ENCODE measurements at places on chromosomes 13 and 19.

- no peak for DNase-seq
Observed at GRCh38 chr13:62613819-62614218, 1198.2 kb upstream of the PCDH20 start.

DNA sequence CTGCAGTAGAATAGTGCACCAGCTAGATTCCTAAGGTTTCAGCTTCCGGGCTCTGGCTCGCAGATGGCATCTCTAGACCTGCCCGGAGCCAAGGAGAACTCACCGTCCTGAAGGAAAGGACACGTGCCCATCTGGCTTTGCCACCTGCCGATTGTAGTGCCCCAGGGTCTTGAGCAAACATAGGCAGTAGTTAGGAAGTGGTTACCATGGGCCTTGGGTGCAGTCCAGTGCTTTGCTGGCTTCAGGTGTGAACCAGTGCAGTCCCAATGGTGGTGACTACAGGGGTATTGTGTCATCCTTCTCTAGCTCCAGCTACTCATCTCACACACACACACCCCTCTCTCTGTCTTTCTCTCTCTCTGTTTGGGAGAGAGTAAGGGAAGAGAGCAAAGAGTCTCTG is 61.4 kb upstream of the TEX29 start:
- no peak for DNase-seq

GRCh38 chr19:35549174-35549788 is 3.9 kb downstream of the TMEM147 start:
- no peak for DNase-seq

DNA sequence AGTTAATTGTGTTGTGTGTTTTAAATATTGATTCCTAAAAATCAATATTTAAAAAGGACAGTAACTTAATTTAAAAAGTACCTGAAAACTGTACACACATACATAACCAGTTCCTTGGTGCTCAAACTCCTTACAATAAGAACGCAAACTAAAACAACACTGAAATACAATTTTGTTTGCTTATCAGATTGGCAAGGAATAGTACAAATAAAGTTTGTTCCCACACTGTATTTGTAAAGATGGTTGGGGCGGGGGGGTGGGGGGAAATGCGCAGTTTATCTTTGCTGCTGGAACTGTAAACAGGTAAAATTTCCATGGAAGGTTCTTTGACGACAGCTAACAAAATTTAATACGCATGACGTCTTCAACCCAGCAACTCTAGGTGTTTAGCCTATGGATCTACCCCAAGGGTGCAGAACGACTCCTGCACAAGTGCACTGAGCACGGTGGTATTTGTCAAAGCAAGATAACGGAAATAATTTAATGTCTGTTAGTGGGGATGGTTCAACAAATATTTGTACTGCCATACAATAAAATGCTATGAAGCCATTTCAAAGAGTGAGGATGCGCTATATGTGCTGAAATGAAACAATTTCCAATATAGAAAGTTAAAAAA is 96.5 kb downstream of the ING1 start:
- no peak for DNase-seq

GRCh38 chr13:32340914-32341313 is 25.6 kb downstream of the BRCA2 start:
- DNase-seq, result no peak

DNA sequence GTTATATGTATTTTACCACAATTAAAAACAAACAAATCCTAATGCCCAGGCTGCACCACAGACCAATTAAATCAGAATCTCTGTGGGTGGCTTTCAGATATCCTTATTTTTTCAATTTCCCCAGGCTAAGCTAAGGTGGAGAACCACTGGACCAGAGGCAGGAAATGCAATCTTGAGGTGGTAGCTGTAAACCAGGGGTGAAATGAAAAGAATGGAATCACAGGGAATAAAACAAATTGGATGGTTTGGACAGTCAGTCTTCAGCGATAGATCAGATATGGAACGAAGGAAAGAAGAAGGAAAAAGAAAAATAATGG is 215.4 kb downstream of the KCNRG start:
- DNase-seq, result no peak

- DNase-seq, result no peak
Observed at GRCh38 chr19:17419154-17419620, 660 bp upstream of the MVB12A start.

GRCh38 chr19:45876411-45877197 is 9.3 kb downstream of the IRF2BP1 start:
- DNase-seq, result no peak

GRCh38 chr19:6457958-6458694 is 1.5 kb downstream of the SLC25A23 start:
- DNase-seq, result no peak

GRCh38 chr19:19259741-19260140 is 13.4 kb downstream of the TM6SF2 start:
- no peak for DNase-seq

GRCh38 chr13:106098778-106099177 is 436.7 kb downstream of the EFNB2 start:
- no peak for DNase-seq

GRCh38 chr13:27981006-27981708 is 7.3 kb downstream of the URAD start:
- no peak for DNase-seq

DNA sequence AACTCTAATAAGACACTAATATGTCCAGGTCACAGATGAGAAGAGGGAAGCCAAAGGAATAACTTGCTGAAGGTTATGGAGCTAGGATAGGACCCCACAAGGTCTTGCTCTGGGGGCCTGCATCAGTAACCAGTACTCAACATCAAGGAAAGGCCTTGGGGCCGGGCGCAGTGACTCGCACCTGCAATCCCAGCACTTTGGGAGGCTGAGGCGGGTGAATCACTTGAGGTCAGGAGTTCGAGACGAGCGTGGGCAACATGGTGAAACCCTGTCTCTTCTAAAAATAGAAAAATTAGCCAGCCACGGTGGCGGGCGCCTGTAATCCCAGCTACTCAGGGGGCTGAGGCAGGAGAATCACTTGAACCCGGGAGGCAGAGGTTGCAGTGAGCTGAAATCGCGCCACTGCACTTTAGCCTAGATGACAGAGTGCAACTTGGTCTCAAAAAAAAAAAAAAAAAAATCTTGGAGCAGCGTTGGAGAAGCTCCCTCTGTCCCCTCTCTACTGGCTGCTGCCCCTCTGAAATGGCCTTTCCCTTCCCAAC is 1.8 kb downstream of the LONP1 start:
- DNase-seq, result no peak

DNA sequence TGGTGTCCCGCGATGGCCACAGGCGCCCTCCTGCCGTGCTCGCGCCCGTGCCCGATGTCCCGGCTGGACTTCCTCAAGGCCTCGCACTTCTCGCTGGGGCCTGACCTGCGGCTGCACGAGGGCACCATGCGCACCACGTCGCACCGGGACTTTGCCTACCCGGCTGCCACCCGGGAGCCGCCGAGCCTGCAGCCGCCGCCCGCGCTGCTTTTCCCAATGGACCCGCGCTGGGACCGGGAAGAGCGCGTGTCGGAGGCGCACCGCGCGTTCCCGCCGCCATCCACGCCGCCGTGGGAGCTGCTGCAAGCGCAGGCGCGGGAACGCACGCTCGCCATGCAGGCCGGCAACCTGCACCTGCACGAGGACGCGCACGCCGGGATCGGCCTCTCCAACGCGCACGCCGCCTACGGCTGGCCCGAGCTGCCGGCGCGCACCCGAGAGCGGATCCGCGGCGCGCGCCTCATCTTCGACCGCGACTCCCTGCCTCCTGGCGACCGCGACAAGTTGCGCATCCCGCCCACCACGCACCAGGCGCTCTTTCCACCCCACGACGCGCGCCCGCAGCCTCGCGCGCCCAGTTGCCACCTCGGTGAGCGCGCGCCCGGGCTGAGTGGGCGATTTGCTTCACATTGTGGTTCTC is 12.1 kb upstream of the PEX11G start:
- DNase-seq, result no peak

GRCh38 chr13:69243366-69243765 is 864.3 kb upstream of the ATXN8OS start:
- DNase-seq, result no peak

GRCh38 chr19:51727349-51727880 is 3.6 kb upstream of the HAS1 start:
- no peak for DNase-seq

GRCh38 chr13:114134111-114134943 is 1.9 kb upstream of the RASA3 start:
- DNase-seq, result no peak

GRCh38 chr13:27622102-27622820 is 569 bp downstream of the POLR1D start:
- DNase-seq, result no peak

DNA sequence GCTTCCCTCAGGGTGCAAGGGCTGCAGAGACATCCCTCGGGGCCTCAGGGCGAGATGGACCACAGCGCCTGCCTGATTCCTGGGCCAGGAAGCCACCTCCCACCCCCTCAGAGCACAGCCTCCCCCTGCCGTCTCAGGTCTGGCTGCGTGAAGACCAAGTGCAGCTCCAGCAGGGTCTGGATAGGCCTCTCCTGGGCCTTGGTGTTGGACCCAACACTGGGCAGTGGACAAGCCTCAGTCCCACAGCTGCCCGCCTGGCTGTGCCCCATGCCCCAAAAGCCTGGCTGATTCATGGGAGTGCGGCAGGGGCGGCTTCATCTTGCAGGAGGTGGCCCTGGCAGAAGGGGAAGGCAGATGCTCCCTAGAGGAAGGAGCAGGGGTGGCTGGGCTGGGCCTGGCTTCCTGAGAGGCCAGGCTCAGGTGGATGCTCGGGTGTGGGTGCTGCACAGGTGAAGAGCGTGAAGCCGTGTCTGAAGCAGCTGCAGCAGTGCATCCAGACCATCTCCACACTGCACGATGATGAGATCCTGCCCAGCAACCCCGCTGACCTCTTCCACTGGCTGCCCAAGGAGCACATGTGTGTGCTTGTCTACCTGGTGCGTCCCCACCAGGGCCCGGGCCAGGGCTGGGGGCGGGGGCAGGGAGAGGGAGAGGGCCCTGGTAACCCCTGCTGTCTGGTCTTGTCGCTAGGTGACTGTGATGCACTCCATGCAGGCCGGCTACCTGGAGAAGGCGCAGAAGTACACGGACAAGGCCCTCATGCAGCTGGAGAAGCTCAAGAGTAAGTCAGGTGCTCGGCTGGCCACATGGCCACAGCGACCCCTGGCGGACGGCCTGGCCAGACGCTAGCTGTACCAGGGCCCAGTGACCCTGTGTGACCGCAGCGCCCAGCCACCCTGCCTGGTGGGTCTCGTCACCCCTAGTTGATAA is 21.7 kb downstream of the MAU2 start:
- DNase-seq, result peak; percentile 71

DNA sequence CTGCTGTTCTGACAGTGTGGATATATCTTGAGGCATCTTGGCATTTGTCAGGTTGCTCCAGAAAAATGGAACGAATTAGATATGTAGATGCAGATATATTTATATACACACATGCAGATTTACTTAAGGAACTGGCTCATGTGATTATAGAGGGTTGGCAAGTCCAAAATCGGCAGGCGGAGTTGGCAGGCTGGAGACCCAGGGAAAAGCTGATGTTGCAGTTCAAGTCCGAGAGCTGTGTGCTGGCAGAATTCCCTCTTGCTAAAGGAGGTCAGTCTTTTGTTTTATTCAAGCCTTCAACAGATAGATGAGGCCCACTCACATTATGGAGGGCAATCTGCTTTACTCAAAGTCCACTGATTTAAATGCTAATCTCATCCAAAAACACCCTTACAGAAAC is 24.4 kb upstream of the CSNK1A1L start:
- DNase-seq, result no peak

- DNase-seq, result no peak
Observed at GRCh38 chr13:82070416-82070815, 1729.5 kb upstream of the SPRY2 start.

DNA sequence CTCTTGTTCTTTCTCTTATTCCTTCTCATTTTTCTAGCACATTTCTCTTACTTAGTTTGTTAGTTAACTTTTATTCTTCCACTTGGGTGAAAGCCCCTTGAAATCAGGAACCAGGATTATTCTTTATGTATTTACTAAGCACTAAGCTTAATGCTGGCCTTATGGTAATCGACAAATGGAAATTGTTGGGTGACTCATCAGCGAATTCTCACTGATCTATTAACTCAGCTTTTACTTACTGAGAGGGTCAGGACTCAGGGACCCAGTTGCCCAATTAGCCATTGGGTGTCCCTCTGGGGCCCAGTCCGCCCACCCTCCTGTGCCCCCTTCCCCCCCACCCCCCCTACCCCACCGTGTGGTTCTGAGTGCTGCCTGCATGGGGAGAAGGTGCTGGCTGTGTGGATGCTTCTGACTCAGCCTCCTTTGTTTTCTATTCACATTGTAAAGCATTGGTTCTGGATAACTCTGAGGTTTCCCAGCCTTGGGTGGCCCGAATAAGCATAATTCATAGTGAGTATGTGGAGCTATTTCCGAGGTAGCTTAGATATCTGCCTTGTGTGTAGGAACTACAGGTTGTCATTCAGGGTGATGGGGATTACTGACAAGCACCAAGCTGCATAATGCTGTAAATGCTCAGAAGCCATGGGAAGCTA is 240.9 kb downstream of the FGF9 start:
- DNase-seq, result no peak

DNA sequence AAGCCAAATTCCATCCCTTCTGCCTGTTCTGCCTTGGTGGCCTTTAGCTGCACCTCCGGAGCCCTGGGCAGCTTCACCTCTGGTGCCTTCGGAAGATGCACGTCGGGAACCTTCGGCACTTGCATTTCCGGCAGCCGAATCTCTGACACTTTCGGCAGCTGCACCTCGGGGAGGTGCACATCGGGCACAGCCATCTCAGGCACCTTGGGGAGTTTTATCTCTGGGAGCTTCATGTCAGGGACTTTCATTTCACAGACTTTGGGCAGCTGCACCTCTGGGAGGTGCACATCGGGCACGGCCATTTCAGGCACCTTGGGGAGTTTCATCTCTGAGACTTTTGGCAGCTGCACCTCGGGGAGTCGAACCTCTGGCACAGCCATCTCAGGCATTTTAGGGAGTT is 6.0 kb upstream of the HIPK4 start:
- no peak for DNase-seq

- no peak for DNase-seq
Observed at GRCh38 chr13:28410096-28410495, 84.8 kb downstream of the FLT1 start.

DNA sequence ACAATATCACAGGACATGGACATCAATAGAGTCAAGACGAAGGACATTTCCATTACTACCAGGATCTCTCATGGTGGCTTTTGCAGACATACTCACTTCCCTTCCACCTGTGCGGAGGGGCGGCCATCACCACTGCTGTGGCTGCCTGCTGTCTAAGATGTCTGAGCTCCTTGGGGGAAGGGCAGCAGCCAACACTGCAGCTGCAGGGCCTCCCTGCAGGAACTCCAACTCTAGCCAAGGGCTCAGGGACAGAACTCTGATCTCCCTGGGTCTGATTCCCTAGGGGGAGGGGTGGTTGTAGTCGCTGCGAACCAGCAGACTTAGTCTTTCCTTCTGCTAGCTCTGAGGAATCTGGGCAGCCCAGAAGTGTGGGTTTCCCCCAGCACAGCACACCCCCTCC is 78.9 kb upstream of the ANKRD10 start:
- DNase-seq, result no peak

- DNase-seq, result peak; percentile 13
Observed at GRCh38 chr13:112969692-112970338, 801 bp downstream of the MCF2L start.

- DNase-seq, result no peak
Observed at GRCh38 chr13:28529836-28530235, 34.9 kb upstream of the FLT1 start.

Data from sciatic nerve (tissue), 2 donors.